Progenitor cell of endocrine pancreas (in vitro differentiated cells): ENCODE measurements at places on chromosomes 2 and 18.

DNA sequence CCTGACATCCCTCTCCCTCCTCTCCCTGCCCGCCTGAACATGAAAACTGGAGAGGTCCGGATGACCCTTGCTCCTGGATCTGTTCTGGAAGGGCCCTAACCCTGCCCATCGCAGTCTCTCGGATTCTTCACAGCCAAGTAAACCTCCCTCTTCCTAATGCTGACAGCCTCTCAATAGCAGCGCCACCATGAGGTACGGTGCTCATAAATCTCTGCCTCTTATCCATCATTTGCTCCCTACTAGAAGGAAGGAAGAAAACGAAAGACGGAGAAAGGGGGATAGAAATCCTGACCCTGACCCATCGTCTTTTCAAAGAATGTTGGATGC is 257.9 kb downstream of the BCL11A start:
- no peak for DNase-seq

DNA sequence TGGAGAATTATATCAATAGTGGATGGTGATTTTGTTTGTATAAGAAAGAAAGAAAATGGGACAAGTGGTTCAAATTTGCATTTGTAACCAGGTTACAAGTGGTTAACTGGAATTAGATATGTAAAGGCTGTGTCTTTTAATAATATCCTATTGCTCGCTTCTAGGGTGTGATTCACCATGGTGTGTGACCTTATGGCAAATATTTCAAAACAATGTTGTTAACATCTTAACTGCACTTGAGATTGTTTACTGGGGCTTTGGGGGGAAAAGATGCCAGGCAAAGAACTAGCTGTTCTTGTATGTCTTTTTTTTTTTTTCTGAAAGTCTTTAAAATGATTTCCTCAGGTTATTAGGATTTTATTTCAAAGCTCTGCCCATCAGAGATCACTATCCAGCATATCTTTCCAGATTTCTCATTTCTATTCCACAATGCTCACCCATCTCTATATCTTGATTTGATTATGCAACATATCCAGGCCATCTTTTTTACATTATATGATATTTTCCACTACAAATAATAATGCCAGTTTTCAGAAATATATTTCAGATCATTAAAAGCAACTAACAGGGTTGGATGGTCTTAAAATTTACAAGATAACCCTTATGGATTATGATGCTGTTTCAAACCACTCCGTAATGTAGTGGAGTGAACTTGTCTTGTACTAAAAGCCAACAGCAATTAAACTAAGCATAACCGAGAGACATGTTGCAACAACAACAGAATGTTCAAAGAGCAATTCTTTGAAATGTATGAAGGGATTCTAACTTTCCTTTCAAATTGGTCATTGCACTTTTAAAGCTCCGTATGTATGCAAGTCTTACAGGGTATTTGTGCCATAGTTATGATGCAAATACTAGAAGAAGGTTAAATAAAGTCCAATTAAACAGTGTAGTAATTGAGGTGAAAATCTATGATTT is 341.5 kb upstream of the ETAA1 start:
- no peak for DNase-seq

- DNase-seq = no peak
These were observed 10.0 kb downstream of the FLACC1 start for GRCh38 chr2:201347138-201347537.

DNA sequence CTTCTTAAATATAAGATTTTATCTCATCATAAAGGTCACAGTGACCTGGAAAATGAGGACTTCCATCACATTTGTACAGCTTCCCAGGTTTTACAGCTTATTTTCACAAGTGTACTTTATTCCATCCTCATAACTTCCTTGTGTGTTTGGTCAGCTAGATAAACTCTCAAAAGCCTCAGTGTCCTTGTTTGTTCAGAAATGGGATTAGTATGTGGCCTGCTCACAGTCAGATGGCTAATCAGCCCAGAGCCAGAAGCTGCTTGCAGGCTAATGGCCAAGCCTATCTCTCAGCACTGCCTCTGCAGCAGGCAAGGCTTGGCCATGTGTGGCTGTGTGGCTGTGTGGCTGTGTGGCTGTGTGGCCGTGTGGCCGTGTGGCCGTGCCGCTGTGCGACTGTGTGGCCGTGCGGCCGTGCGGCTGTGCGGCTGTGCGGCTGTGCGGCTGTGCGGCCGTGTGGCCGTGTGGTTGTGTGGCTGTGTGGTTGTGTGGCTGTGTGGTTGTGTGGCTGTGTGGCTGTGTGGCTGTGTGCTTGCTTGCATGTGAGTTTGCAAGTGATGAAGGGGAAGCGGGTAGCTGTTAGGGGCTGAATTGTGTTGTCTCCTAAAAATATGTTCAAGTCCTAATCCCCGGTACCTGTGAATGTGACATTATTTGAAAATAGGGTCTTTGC is 233.0 kb upstream of the TNP1 start:
- no peak for DNase-seq

- DNase-seq = no peak
These were observed 134.4 kb downstream of the FIGN start for GRCh38 chr2:163601377-163601776.

GRCh38 chr2:41314511-41315070 is 733.2 kb upstream of the PKDCC start:
- no peak for DNase-seq

- DNase-seq = no peak
These were observed 156.2 kb upstream of the NETO1 start for GRCh38 chr18:73023975-73024374.

- no peak for DNase-seq
These were observed 53.8 kb downstream of the SMCHD1 start for GRCh38 chr18:2709316-2709715.

GRCh38 chr18:24593886-24594285 is 133.4 kb downstream of the HRH4 start:
- no peak for DNase-seq

GRCh38 chr2:59939236-59939635 is 614.2 kb downstream of the BCL11A start:
- no peak for DNase-seq

DNA sequence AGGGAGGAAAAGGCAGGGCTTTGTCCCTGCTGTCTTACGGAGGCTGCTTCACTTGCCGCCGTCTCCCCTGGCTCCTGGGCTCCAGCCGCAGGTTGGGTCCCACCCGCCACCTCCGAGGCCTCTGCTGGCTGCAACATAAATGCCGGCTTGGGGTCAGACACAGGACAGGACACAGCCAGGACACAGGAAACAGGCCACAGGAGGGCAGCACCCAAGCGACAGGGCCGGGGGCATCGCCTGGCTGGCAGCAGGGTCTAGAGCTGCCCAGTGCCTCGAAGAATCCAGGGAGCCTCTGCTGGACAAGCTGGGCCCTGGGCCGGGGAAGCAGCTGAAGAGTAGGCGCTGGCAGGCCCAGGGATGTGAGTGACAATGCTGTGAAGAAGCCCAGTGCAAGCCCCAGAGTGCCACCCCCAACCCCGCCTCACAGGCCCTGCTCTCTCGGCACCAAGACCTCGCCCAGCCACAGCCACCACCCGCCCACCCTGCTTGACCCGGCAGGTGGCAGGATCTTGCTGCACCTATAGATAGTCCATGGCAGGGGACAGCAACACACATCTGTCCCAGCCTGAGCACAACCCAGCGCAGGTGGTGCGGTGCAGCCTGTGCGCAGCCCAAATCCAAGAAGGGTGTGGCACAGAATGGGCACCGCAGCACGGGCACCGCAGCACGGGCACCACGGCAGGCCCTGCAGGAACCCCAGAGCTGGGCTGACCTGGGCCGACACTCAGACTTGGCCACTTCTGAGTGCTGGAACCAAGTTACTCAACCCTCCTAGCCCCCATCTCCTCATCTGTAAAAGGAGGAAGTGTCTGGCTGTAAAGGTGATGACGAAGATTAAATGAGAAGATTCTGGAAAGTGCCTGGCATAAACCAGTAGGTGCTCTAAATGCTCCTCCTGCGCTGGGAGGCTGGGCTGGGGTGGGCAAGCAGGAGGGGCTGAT is 55.6 kb downstream of the BIN1 start:
- no peak for DNase-seq
